ENCODE measurements at places on chromosomes 3 and 15. TPM values are rescaled to one million over a fixed set of nuclear protein-coding genes. Genes with fewer than 3 reads are reported as not detected.
A peak's percentile ranks its signal among the peaks of the same experiment; 100 is the strongest.

DNA sequence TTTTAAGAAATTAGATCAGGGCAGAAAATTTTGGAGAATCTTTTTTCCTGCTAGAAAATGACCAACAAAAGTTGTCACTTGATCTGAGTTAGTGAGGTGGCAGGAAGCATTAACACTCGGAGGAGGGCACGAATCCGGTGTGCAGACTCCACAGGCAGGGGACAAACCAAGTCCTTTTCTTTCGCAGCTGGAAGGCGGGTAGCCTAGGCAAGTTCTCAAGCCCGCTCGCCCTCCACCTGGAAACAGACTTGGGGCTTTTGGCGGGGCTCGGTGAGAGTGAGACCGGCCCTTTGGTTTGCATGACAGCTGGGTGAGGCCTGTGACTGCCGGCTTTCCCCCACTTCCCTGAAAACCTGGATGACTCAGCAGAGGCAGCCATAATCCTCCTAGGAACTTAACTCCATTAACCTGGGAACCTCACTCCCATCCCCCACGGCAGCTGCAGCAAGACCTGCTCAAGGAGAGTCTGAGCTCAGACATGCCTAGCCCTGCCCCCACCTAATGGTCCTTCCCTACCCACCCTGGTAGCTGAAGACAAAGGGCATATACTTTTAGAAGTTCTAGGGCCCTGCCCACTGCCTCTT is 134.8 kb downstream of the MFSD1 start:
- no peak for DNase-seq

DNA sequence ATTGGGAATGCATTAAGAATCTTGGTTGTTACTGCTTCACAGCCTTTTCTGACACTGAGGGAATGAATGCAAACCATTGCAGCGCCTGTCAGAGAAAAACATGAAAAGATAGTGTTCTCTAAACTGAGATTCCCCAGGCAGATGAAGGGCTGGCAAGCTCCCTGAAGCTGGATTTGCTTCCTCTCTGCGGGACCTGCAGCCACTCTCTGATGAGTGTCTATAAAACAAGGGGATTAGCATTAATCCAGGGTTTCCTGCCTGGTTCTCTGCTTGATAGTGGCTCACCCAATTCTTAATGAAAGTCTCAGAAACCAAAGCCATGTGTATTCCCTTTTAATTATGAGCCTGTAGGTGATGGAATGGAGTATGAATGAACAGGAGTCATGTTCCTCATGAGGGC is 344.3 kb upstream of the UMPS start:
- DNase-seq, result no peak

GRCh38 chr3:38039899-38040261 is 872 bp downstream of the DLEC1 start:
- peak; percentile 83 for DNase-seq

GRCh38 chr3:157463816-157464215 is 27.2 kb downstream of the PTX3 start:
- DNase-seq, result no peak

DNA sequence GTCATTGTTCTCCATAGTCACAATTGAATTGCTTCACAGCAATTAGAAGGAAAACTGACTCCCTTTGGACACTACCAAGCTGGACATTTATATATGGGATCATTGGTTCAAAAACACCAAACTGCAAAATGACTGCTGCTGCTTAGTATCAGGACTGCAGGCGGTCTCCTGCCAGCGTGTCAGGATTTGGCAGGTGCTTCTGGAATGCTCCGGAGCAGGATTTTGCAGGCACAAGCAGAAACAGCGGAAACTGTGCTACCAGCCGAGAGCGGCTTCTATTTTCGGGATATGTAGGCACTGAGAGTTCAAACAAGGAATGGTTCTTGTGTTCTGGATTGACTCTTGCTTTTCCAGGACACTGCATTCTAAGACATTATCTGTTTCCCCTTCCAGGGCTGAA is 95.5 kb downstream of the SSR3 start:
- peak; percentile 58 for DNase-seq

DNA sequence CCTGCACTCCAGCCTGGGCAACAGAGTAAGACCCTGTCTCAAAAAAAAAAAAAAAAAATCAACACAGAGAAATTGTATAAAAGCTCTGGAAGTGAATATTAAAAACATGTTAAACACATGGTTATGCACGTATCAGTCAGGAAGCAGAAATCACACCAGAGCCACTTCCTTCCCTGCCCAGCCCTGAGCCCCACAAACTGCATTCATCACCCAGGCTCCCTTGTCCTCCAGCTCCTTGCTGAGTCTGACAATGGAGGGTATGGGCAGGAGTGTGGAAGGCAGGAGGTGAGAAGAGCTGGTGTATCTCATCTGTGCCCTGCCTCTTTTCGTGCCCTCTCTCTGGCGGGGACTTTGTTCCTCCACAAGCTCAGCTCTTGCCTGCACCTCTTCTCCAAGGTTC is 12.1 kb upstream of the LOXL1 start:
- DNase-seq, result no peak

GRCh38 chr3:78830470-78830869 is 937.3 kb downstream of the ROBO1 start:
- no peak for DNase-seq

Gene CAPN7
- 174 TPM for total RNA-seq

Gene CHRNA7
- 131 TPM for total RNA-seq
